Spleen (tissue), 13 donors: ENCODE measurements at places on chromosomes 1 and 21. TPM values are rescaled to one million over a fixed set of nuclear protein-coding genes. Genes with fewer than 3 reads are reported as not detected.

Gene GPR161
- polyA plus RNA-seq = 0.53 TPM

DNA sequence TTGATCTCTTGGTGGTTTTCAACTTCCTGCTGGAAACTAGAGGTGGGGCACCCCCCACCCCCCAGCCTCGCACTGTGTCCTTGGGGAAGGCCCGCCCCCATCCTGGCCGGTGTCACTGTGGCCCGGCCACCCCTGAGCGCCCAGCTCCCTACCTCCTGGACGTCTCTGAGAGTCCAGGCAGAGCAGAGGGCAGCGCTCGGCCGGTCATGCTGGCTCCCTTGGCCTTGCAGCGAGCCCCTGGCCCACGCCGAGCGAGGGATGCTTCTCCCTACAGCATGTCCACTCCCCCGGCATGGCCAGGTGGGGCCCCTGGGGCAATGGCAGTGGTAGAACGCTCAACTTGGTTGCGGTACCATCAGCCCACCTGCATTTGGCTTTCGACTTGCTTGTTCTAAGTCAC, 28.7 kb upstream of the TRAPPC10 start:
- H3K27me3 ChIP-seq = no peaks in the 10 kb centered on the region
- H3K36me3 ChIP-seq = peaks cover 30% of the 10 kb centered on the region
- H3K4me1 ChIP-seq = peaks cover 5% of the 10 kb centered on the region
- H3K4me3 ChIP-seq = no peak overlapping the region

Gene GFI1
- 2.3 TPM for polyA plus RNA-seq

- no peak overlapping the region for H3K27ac ChIP-seq
- H3K36me3 ChIP-seq = no peaks in the 10 kb centered on the region
- DNase-seq = no peak
- H3K4me3 ChIP-seq = no peak overlapping the region
Observed at GRCh38 chr1:72650843-72651435, 368.6 kb upstream of the NEGR1 start.

DNA sequence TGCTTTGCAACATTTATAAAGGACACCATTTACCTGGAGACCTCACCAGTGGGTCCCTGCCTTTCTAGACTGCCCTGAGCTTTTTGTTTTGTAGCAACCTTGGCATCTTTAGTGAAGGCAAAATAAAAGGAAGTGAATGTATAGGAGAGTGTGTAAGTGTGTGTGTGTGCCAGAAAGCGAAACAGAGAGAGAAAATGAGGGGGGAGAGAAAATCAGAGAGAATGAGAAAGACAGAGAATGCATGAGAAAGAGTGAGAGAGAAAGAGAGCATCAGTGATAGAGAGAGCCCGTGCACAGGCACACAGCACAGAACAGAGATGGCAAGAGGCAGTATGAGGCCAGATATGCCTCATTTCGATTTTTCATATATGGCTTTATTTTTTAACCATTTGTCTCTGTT, 57.5 kb downstream of the HSD3B1 start:
- H3K27ac ChIP-seq = no peak overlapping the region
- H3K4me3 ChIP-seq = no peak overlapping the region
- no peaks in the 10 kb centered on the region for H3K27me3 ChIP-seq
- H3K4me1 ChIP-seq = no peaks in the 10 kb centered on the region
- H3K36me3 ChIP-seq = no peaks in the 10 kb centered on the region
- no peak for DNase-seq

DNA sequence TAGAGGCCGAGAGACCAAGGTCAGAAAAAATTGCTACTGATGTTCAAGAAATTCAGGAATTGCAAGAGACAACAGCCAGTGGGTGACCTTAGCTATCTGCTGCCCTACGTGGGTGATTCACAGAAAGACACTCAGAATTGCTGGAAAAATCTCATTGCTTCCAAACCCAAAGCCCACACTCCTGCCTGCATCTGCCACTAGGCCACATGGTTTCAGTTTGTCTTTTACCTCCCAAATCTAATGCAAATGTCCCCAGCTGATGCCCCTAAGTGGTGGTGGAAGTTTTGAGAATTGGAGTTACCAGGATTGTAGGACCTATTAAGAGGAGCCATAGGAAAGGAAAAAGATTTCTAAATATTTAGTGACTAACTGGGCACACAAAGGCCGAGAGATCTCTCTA, 341.5 kb upstream of the CHRM3 start:
- no peaks in the 10 kb centered on the region for H3K27me3 ChIP-seq
- H3K4me1 ChIP-seq = no peaks in the 10 kb centered on the region
- H3K4me3 ChIP-seq = no peak overlapping the region
- no peak for DNase-seq
- H3K27ac ChIP-seq = no peak overlapping the region

DNA sequence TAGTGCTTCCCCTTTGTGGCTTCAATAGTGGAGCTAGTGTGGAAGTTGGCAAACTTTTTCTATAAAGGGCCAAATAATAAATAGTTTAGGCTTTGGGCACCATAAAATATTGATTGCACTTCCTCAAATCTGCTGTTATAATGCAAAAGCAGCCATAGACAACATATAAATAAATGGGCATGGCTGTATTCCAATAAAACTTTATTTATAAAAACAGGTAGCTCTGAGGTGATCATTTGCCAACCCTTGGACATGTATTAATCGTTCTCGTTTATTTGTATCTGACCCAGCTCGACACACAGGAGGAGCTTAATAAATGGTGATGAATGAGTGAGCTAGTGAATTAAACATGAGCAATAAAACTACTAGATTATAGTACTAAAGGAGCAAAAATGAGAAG, 13.3 kb downstream of the KAZN start:
- no peaks in the 10 kb centered on the region for H3K36me3 ChIP-seq
- H3K27me3 ChIP-seq = no peaks in the 10 kb centered on the region
- no peak overlapping the region for H3K4me3 ChIP-seq
- H3K27ac ChIP-seq = no peak overlapping the region

Gene TSSK3
- 0.27 TPM for polyA plus RNA-seq

DNA sequence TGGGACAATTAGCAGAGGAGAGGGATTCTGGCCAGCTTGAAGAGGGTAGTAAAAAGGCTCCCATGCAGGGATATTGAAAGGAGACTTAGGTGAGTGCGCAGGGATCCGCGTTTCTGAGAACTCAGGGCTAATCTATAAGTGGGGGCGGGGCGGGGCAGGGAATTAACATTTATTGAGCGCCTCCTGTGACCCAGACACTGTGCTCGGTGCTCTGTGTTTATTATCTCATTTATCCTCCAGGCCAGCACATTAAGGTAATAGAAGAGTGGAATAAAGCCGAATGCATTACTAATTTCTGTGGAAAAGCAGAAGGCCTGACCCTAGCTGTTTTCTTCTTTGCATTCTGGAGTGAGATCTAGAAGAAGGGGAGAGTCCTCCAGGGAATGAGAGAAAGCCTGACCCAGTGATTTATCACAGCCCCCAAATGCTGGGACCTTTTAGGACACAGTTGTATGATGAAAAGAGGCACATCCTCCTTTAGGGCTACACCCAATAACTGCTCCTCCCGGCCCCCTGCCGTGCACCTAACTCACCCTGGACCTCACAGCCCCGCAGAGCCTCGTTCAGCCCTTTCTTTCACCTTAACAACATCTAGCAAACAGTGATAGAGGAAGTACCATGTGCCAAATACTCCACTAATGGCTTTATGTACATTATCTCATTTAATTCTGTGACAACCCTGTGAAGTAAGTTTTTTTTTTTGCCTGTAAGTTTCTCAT, 317.6 kb downstream of the PBX1 start:
- H3K4me3 ChIP-seq = no peak overlapping the region
- no peak for DNase-seq
- no peaks in the 10 kb centered on the region for H3K27me3 ChIP-seq
- no peak overlapping the region for H3K27ac ChIP-seq
- no peaks in the 10 kb centered on the region for H3K4me1 ChIP-seq
- H3K36me3 ChIP-seq = no peaks in the 10 kb centered on the region

DNA sequence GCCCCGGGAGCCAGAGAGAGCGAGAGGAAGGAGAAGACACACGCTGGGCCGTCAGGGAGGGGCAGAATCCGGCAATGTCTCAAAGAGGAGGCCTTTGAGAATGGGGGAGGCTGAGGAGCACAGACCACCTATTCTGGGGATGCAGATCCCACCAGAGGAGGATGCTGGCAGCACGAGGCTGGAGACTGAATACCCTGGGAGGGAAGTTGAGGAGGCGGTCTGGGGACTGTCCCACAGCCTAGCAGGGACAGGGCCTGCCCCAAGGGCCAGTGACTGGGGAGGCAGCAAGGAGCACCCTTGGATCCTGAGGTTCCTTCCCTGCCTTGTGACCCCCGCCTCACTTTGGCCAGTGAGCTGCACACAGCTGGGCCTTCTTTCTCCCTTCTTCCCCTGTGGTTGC, 49.2 kb downstream of the SLC37A1 start:
- DNase-seq = peak; percentile 58
- no peak overlapping the region for H3K27ac ChIP-seq
- H3K4me3 ChIP-seq = no peak overlapping the region
- peaks cover 100% of the 10 kb centered on the region for H3K36me3 ChIP-seq
- no peaks in the 10 kb centered on the region for H3K4me1 ChIP-seq

DNA sequence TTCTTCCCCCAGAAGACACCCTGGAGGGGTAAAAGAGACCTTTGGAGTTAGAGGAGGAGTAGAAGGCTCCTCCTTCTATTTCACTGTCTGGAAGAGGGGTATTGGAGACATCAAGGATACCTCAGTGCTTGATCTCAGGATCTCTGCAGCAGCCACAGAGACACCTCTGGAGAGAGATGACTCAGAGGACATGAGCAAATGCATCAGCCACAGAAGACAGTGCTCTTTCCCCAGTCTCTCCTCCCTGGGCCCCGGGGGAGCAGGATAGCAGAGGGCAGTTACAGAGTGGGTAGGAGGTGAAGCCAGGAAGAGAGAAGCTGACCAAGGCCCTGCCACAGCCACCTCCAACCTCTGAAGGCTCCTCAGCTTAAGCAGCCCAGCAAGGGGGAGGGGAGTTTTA, 15.3 kb upstream of the TEDDM1 start:
- no peaks in the 10 kb centered on the region for H3K36me3 ChIP-seq
- DNase-seq = no peak
- H3K27ac ChIP-seq = no peak overlapping the region
- H3K4me3 ChIP-seq = no peak overlapping the region
- H3K4me1 ChIP-seq = no peaks in the 10 kb centered on the region

DNA sequence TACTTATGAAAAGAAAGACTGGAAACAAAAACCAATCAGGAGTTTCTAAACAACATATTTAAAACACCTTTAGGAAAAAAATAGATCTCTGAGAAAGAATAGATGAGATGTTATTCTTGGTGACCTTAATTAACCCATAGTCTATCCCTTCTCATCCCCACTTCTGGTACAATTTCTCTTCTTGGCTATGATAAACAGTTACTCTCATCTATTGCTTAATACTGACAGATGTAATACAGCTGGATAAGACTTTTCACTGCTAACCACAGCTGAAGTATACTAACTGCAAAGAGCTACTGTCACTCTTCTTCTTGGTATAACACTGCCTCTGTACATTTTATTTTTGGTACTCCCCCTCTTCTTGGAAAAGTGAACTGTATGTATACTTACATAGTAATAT, 15.2 kb downstream of the EXTL2 start:
- H3K27ac ChIP-seq = no peak overlapping the region
- no peaks in the 10 kb centered on the region for H3K27me3 ChIP-seq
- H3K4me1 ChIP-seq = no peaks in the 10 kb centered on the region
- no peaks in the 10 kb centered on the region for H3K36me3 ChIP-seq
- no peak overlapping the region for H3K4me3 ChIP-seq

Gene FGR
- polyA plus RNA-seq = 78.6 TPM

DNA sequence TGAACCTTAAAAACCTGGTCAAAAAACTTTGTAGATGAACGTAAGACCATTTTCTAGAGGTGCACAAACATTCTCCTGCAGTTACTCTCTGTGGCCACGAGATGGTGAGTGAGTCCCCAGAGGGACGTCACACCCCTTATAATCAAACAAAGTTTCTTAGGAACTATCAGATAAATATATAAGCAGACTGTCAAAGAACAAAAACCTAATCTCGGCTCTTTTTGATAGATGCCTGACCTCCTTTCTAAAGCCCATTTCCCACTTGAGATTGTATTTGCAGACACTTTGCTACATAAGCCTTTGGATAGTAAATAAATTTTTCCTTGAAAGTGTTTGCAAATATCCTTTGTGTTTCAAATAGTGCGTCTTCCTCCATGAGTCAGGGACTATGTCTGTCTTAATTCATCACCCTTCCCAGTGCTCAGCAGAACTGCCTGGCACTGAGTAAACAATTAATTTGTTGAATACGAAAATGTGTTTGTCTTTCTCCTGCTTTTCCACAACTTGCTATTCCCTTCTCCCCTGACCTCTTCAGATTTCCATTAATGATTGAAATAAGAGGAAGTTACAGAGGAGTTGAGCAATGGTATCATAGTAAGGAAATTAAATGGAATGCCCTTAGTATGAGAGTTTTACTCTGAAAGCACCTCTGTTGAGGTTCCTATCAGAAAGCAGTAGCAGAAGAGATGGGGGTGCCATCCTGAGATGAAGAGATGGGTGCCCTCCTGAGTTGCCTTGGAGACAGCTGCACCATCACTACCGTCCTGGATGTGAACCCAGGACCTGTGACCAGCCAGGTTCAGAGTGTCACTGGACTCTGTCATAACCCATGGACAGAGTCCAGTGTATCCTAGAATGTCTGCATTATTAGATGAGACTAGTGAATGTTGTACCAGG, 57.8 kb upstream of the RAVER2 start:
- H3K36me3 ChIP-seq = peaks cover 8% of the 10 kb centered on the region
- no peaks in the 10 kb centered on the region for H3K4me1 ChIP-seq
- no peaks in the 10 kb centered on the region for H3K27me3 ChIP-seq
- no peak overlapping the region for H3K4me3 ChIP-seq
- no peak overlapping the region for H3K27ac ChIP-seq

DNA sequence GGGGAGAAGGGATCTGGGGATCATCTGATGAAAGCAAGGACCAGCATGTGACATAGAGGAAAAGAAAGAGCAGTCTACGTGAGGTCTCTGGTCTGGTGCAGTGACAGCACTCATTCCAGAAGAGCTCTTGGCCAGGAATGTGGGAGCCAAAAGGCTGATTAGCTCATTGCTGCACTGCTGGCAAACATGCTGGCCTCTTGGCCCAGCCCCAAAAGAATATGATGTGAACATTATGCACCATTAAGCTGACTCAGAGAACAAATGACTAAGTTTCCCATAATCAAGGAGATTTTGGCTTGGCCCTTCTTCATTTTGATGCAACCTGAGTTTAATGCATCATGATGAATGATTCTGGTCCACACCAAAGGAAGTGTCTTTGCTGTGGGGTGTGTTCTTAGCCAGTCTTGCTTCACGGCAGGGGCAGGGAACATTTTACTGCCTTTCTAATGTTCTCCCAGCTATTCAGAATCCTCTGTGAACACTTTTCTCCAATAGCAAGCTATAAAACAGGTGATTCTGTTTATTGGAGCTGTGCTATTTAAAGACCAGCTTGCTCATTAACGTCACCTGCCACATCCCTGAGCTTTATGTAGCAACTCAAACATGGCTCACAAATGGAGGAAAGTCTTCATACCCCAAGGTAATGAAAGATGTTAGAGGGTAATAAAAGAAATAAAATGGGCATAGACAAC, 55.1 kb downstream of the PCBP3 start:
- no peaks in the 10 kb centered on the region for H3K4me1 ChIP-seq
- no peak overlapping the region for H3K27ac ChIP-seq
- no peak for DNase-seq
- no peaks in the 10 kb centered on the region for H3K36me3 ChIP-seq
- no peaks in the 10 kb centered on the region for H3K27me3 ChIP-seq
- H3K4me3 ChIP-seq = no peak overlapping the region

Gene COG2
- polyA plus RNA-seq = 13.6 TPM

Gene ST6GALNAC3
- 0.93 TPM for polyA plus RNA-seq

Gene PCBP3
- polyA plus RNA-seq = 10.5 TPM
